ENCODE measurements at places on chromosomes 11 and 22. TPM values are rescaled to one million over a fixed set of nuclear protein-coding genes. Genes with fewer than 3 reads are reported as not detected.

The SAMM50 gene
- 49.6 TPM for total RNA-seq

The SLC6A5 gene
- not detected for total RNA-seq

The OR5M10 gene
- not detected for total RNA-seq

The ASPHD2 gene
- total RNA-seq: 0.26 TPM

The IGF2 gene
- total RNA-seq: 83.9 TPM

The AIFM3 gene
- total RNA-seq: 2.5 TPM

The ZDHHC8 gene
- total RNA-seq: 24.9 TPM

The CRYBB3 gene
- total RNA-seq: not detected

The DEPDC7 gene
- total RNA-seq: 1.1 TPM

The DMC1 gene
- 0.11 TPM for total RNA-seq

The DNAJB7 gene
- total RNA-seq: not detected

The NPAS4 gene
- total RNA-seq: not detected

The KCNQ1 gene
- total RNA-seq: 447 TPM

The UPK3A gene
- total RNA-seq: not detected

The NLRP14 gene
- total RNA-seq: 0.11 TPM

The CTR9 gene
- total RNA-seq: 35.8 TPM

The HEPN1 gene
- total RNA-seq: not detected
